T-helper 1 cell treated with Interleukin-12 subunit alpha and Interleukin-12 subunit beta and Interleukin-4 antibody, amounts not matched to agents 30 ng/mL and 1 ng/mL, for 36 hours (primary cell): ENCODE measurements at places on chromosomes 3 and 15. TPM values are rescaled to one million over a fixed set of nuclear protein-coding genes. Genes with fewer than 3 reads are reported as not detected.

PLSCR2 gene
- 0.71 and 1.1 TPM in 2 replicates for total RNA-seq

CLSTN2 gene
- total RNA-seq: 0.05 TPM in 1 of 2 replicates, not detected in the other

MESP2 gene
- total RNA-seq: not detected in 2 replicates

TAGLN3 gene
- total RNA-seq: 0.66 and 0.73 TPM in 2 replicates

ZNF502 gene
- 0.49 and 0.56 TPM in 2 replicates for total RNA-seq
